ENCODE measurements at places on chromosomes 5 and 9.
A peak's percentile ranks its signal among the peaks of the same experiment; 100 is the strongest.

- DNase-seq, result no peak
Observed at GRCh38 chr9:30609713-30610112, 1774.7 kb upstream of the ACO1 start.

GRCh38 chr5:31197183-31197582, 3.7 kb downstream of the CDH6 start:
- no peak for DNase-seq

- no peak for DNase-seq
Observed at GRCh38 chr9:96574455-96574854, 45.2 kb downstream of the CDC14B start.

GRCh38 chr5:125326150-125326510, 579.7 kb upstream of the ZNF608 start:
- DNase-seq, result no peak

- no peak for DNase-seq
Observed at GRCh38 chr5:112250551-112250950, 168.5 kb downstream of the EPB41L4A start.

GRCh38 chr9:124420991-124421543, 5.8 kb upstream of the PSMB7 start:
- DNase-seq, result no peak

- no peak for DNase-seq
Observed at GRCh38 chr9:93536167-93536566, 40.2 kb upstream of the PHF2 start.

GRCh38 chr9:101432740-101433139, 2.8 kb downstream of the ALDOB start:
- no peak for DNase-seq

GRCh38 chr9:36961561-36962325, 72.3 kb downstream of the PAX5 start:
- DNase-seq, result no peak

GRCh38 chr5:73759771-73760170, 133.8 kb downstream of the ARHGEF28 start:
- no peak for DNase-seq

GRCh38 chr5:151223447-151224264, at the start of gene CCDC69:
Gene CCDC69 (minus strand): TSS chr5:151224092. CDS start chr5:151223970, 122 bp downstream.
- peak; percentile 58 for DNase-seq

All from CD14-positive monocyte (primary cell).